ENCODE measurements at places on chromosomes 13 and 19.

DNA sequence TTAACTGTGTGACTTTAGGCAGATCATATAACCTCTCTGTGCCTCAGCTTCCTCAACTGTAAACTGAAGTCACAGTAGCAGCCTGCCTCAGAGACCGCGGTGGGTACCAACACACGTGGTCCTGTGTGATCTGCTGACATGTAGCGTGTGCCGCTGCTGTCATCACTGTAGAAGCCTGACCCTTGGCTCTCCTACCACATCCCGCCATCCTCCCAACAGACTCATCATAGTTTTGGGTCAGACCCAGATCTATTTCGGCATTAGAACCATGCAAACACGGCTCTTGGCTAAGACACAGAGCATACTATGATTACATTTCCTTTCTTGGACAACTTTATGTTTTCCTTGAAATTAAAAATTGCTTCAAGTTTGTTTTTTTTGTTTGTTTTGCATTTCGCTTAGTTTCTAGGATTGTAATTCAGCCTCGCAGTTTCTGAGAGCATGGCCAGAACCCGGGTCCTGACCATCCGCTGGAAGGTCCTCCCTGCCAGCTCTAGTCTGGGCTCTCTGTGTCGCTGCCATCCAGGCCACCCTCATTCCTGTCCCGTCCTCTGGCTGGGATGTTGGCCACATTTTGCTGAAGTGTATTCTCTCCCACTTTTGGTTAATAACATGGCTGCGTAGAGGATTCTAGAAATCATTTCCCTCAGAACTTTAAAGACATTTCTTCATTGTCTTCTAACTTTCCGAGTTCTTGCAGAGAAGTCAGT is 53.0 kb downstream of the GGACT start:
- peaks cover 10% of the 10 kb centered on the region for H3K4me1 ChIP-seq
- H3K4me3 ChIP-seq, result no peak overlapping the region
- no peaks in the 10 kb centered on the region for H3K36me3 ChIP-seq
- DNase-seq, result no peak

- peak; percentile 65 for DNase-seq
- peak overlapping the region; percentile 84 for H3K27ac ChIP-seq
- H3K36me3 ChIP-seq, result peaks cover 59% of the 10 kb centered on the region
- no peaks in the 10 kb centered on the region for H3K27me3 ChIP-seq
- H3K4me3 ChIP-seq, result peak overlapping the region; percentile 88
These were observed 2.7 kb downstream of the UHRF1 start for GRCh38 chr19:4911786-4912672.

DNA sequence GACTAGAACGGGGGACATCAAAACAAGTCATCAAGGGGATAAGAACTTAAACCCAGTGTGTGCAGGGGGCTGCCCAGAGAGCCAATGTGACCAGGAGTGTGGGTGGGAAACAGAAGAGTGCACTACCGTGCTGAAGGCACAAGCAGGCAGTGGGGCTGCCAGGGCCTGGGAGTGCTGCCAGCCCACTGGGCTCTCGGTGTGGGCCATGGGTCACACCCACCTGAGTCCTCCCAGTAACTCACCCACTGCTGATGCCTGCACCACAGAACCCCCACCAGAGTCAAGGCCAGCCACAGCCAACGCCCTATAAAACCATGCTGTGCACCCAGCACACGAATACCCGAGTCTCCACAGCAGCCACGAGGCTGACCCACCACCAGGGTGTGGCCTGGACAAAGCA is 8.5 kb downstream of the MED26 start:
- peaks cover 8% of the 10 kb centered on the region for H3K36me3 ChIP-seq
- no peaks in the 10 kb centered on the region for H3K27me3 ChIP-seq
- no peak for DNase-seq
- H3K4me1 ChIP-seq, result peaks cover 32% of the 10 kb centered on the region
- peak overlapping the region; percentile 10 for H3K27ac ChIP-seq

DNA sequence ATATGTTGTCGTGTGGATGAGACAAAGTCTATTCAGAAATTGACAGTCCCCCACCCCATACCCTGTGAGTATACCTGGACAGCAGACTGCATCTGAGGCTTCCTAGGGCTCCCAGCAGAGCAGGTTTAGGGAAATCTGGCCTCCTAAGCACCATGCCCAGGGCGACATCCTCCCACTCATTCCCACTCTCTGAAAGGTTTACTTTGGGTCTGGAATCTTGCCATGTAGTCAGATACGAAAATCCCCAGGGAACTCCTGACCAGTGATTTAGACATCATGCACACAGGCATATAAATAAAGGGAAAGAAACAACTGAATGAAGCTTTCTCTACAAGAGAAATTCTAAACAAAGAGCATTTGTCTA is 717 bp upstream of the NALCN start:
- no peak overlapping the region for H3K4me3 ChIP-seq
- peaks cover 31% of the 10 kb centered on the region for H3K27me3 ChIP-seq
- no peak for DNase-seq
- H3K4me1 ChIP-seq, result no peaks in the 10 kb centered on the region

GRCh38 chr19:5333581-5334365 is 6.8 kb downstream of the PTPRS start:
- no peaks in the 10 kb centered on the region for H3K36me3 ChIP-seq
- DNase-seq, result no peak
- H3K27me3 ChIP-seq, result peaks cover 32% of the 10 kb centered on the region
- H3K4me1 ChIP-seq, result peaks cover 2% of the 10 kb centered on the region
- H3K4me3 ChIP-seq, result no peak overlapping the region

- H3K4me1 ChIP-seq, result peaks cover 19% of the 10 kb centered on the region
- no peaks in the 10 kb centered on the region for H3K27me3 ChIP-seq
- H3K27ac ChIP-seq, result no peak overlapping the region
- no peak for DNase-seq
- H3K4me3 ChIP-seq, result no peak overlapping the region
These were observed 31.8 kb upstream of the ADGRE5 start for GRCh38 chr19:14349426-14349825.

GRCh38 chr19:54421169-54421516 is 5.9 kb downstream of the TTYH1 start:
- peaks cover 8% of the 10 kb centered on the region for H3K27me3 ChIP-seq
- no peak overlapping the region for H3K4me3 ChIP-seq
- peaks cover 14% of the 10 kb centered on the region for H3K4me1 ChIP-seq

GRCh38 chr19:52095172-52096014 is at the start of gene ZNF841:
Gene ZNF841 (minus strand): TSS chr19:52095765. CDS start chr19:52084801, 10,964 bp downstream.
- peaks cover 54% of the 10 kb centered on the region for H3K36me3 ChIP-seq
- H3K4me1 ChIP-seq, result peaks cover 15% of the 10 kb centered on the region
- H3K27me3 ChIP-seq, result no peaks in the 10 kb centered on the region
- peak within 1 kb of the TSS; percentile 96 for H3K4me3 ChIP-seq
- DNase-seq, result peak; percentile 78
- H3K27ac ChIP-seq, result peak within 1 kb of the TSS; percentile 93

GRCh38 chr19:3599776-3600187 is 6.9 kb downstream of the TBXA2R start:
- no peak for DNase-seq
- no peaks in the 10 kb centered on the region for H3K36me3 ChIP-seq
- no peaks in the 10 kb centered on the region for H3K27me3 ChIP-seq

DNA sequence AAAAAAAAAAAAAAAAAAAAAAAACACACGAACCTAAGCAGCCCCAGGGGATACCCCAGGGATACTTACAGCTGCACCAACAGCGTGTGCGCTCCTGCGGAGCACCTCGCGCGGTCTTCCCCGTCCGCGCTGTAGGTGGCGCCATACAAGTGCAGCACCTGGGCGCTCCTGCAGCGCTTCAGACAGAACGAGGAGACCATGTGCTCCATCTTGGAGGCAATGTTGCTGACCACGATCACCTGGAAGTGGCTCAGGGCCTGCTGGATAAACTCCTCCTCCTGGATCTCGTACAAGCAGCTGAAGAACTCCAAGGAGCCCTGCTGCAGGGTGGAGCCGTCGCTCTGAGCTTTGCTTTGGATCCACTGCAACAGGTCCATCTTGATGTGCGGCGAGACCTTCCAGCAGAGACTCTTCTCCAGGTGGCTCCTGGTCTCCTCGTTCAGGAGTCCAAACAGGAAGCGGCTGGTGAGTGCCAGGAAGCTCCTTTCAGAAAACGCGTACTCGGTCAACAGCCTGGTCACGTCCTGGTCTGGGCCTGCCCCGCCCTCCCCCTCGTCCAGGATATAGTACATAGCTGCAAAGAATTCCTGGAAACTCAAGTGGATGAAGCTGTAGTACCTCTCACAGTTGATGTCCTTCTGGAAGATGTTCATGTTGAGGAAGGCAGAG is 14.5 kb downstream of the NLRP12 start:
- DNase-seq, result no peak
- H3K27ac ChIP-seq, result no peak overlapping the region
- H3K4me3 ChIP-seq, result no peak overlapping the region
- H3K4me1 ChIP-seq, result no peaks in the 10 kb centered on the region
- no peaks in the 10 kb centered on the region for H3K27me3 ChIP-seq
- no peaks in the 10 kb centered on the region for H3K36me3 ChIP-seq

- H3K4me1 ChIP-seq, result no peaks in the 10 kb centered on the region
- no peaks in the 10 kb centered on the region for H3K27me3 ChIP-seq
- H3K27ac ChIP-seq, result no peak overlapping the region
- H3K36me3 ChIP-seq, result no peaks in the 10 kb centered on the region
These were observed 41.6 kb downstream of the TEX29 start for GRCh38 chr13:111361873-111362648.

- no peak overlapping the region for H3K27ac ChIP-seq
- DNase-seq, result no peak
- H3K4me1 ChIP-seq, result no peaks in the 10 kb centered on the region
- H3K27me3 ChIP-seq, result no peaks in the 10 kb centered on the region
- no peak overlapping the region for H3K4me3 ChIP-seq
These were observed 413.0 kb downstream of the PCDH20 start for GRCh38 chr13:61002686-61003085.

DNA sequence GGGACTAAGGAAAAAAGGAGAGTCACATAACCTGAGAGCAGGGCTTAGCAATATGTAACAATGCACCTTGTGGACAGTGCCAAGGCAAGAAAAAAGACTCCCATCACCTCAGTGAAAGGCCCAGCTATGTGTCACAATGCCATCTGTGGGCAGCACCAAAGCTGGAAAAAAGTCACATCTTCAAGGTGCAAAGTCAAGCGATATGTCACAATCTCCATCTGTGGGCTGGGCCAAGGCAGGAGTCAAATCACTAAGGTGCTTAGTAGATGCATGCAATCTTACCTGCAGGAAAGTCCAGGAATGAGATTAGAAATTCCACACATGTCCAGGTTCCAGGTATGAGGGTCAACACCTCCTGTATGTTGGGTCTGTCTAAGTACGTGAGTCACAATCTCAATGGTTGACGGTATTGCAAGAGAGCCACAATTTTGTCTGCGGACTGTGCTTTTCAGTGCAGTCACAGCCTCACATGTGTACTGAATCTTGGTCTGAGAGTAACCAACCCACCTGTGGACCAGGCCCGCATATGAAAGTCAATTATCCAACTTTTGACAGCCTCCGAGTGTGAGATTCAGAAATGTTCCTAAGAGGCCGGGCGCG is 14.8 kb upstream of the ZNF43 start:
- no peak overlapping the region for H3K27ac ChIP-seq
- H3K27me3 ChIP-seq, result no peaks in the 10 kb centered on the region
- peaks cover 60% of the 10 kb centered on the region for H3K36me3 ChIP-seq

DNA sequence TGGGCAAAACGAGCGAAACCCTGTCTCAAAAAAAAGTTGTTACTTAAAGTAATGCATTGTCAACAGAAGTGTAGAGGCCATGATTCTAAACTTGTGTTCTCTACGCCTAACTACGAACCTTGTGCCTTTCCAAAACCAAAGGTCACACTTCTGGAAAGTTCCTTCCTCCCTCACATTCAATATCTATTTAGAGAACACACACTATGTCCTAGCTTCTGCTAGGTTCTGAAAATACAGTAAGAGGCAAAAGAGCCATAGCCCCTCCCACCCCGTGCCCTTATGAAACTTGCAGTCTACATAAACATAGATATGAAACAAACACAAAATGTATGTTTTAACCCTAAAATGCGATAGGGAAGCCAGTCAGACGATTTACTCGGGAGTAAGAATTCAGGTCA is 36.4 kb downstream of the RNF6 start:
- no peaks in the 10 kb centered on the region for H3K36me3 ChIP-seq
- peak overlapping the region; percentile 82 for H3K4me3 ChIP-seq

DNA sequence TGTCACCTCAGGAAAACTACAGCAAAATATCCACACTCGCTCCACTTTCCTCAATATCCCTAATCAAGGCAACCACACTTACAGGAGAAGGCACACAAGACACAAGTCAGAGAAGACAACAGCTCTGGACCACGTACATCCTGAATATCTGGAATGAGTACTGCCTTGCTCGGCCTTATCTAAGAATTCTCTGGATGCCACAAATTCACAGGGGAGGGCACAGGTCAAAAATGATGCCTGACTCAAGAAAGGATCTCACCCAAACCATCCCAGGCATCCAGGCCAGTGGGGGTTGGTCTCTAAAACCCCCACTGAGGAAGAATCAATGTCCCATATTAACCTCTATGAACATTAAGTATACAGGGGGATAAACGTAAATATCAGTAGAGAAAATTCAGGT is 29.9 kb downstream of the ATP7B start:
- H3K4me3 ChIP-seq, result no peak overlapping the region
- no peak overlapping the region for H3K27ac ChIP-seq
- DNase-seq, result no peak
- H3K4me1 ChIP-seq, result no peaks in the 10 kb centered on the region
- H3K27me3 ChIP-seq, result peaks cover 22% of the 10 kb centered on the region

GRCh38 chr19:53519446-53519845 is 18.5 kb upstream of the ZNF331 start:
- DNase-seq, result no peak
- no peak overlapping the region for H3K27ac ChIP-seq
- H3K4me3 ChIP-seq, result no peak overlapping the region
- H3K4me1 ChIP-seq, result peaks cover 13% of the 10 kb centered on the region
- H3K36me3 ChIP-seq, result peaks cover 26% of the 10 kb centered on the region

DNA sequence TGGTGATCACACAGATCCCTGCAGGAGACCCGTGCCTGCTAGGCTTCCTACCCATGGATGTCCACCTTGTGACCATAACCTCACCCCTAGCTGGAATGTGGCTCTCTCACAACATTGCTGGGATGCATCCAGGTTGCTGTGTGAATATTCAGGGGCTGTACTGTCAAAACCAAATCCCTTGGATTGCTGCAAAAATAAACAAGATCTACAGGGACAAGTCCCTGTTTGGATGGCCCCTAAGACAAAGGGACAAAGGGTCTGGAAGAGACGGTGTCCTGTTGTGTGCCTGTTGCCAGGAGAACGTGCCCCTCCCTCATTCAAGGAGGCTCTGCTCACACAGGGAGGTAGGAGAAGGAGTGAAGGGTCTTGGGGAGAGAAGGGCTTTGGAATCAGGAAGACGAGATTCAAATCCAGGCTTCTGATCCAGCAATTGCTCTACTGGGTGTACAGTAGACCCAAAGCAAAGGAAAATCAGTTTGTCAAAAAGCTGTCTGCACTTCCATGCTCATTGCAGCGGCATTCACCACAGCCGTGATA is 89.2 kb upstream of the WASF3 start:
- no peak for DNase-seq
- H3K4me3 ChIP-seq, result no peak overlapping the region
- H3K4me1 ChIP-seq, result no peaks in the 10 kb centered on the region
- peaks cover 4% of the 10 kb centered on the region for H3K27me3 ChIP-seq
